ENCODE measurements at places on chromosomes 1 and 21.

- DNase-seq: no peak
Observed at GRCh38 chr1:59146056-59146455, 150.8 kb upstream of the FGGY start.

GRCh38 chr1:115130786-115131185, 41.5 kb upstream of the TSPAN2 start:
- DNase-seq: no peak

DNA sequence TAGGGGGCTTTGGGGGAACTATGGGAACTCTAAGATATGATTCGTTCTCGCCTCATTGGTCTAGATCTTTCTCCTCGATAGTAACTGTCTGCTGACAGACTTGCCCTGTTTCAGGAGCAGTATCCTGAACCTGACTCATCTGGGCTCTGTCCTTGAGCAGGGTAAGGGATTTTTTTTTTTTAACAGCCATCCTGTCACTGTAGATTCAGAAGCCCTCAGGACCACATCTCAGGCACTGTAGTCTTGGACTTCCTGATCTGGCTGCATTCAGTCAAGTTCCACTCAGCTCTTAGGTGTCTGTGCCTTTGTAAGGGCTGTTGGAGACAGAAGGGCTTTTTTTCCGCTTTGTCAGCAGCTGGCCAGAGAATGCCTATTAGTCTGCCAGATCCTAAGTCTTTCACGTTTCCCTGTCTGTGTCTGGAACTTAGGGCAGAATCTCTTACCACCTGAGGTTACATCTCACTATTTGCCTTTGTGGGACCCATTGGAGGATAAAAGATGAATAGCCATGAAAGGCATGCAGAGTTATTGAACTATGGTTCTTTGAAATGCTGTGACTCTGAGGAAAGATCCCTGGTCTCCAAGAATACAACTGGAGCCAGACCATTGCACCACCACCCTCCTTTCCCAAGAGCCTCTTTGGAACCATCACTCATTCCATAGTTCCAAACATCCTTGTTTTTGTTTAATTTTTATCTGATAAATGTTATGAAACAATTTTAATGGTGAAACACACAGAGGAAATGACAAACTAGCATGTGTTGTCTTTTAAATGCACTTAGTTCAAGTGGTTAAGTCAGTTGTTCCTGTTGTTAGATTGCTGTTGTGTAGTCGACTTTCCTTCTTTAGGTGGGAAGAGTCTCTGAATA, 49.7 kb upstream of the MACF1 start:
- DNase-seq: no peak

DNA sequence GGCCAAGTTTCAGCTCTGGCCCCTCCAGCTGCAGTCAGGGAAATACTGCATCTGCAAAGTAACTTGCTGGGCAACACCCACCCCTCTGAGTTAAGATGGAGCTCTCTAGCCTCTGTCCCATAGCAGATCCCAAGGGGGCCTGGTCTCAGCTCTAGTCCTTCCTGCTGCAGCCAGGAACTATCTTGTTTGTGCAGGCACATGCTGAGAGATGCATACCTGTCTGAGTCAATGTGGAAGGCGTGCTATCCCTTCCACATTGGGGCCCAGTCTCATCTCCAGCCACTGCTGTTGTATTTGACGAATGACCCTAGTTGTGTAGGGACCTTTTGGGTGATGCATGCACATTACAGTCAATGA, 76.4 kb downstream of the CTH start:
- no peak for DNase-seq

DNA sequence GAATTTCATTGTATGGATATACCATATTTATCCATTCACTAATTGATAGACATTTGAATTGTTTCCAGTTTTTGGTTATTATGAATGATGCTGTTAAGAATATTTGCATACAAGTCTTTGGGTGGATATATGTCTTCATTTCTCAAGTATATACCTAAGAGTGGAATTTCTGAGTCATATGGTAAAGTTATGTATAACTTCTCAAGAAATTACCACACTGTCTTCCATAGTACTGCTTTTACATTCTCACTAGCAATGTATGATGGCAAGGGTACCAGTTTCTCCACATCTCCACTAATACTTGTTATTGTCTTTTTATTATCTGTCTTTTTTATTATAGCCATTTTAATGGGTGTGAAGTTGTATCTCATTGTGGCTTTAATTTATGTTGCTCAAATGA, 74.6 kb upstream of the TENT5C start:
- no peak for DNase-seq

DNA sequence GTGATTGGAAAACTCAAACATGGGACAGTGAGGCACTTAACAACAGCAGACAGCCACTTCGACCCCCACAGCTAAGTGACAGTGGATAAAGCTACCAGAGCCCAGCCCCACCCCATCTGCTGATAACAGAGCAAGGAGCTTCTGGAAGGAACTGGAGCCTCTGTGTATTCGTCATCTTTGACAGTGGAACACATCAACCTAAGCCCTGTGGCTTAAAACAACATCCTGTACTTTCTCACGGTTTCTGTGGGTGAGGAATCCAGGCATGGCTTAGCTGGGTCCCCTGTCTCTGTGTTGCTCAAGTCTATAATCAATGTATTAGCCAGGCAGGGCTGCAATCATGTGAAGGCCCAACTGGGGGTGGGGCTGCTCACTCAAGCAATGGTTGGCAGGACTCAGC, 18.4 kb upstream of the SIPA1L2 start:
- no peak for DNase-seq

Data from activated naive CD4-positive, alpha-beta T cell treated with Interleukin-2 at 50 U/mL for 16 hours (primary cell).